Activated naive CD4-positive, alpha-beta T cell (primary cell): ENCODE measurements at places on chromosomes 5 and 9.

DNA sequence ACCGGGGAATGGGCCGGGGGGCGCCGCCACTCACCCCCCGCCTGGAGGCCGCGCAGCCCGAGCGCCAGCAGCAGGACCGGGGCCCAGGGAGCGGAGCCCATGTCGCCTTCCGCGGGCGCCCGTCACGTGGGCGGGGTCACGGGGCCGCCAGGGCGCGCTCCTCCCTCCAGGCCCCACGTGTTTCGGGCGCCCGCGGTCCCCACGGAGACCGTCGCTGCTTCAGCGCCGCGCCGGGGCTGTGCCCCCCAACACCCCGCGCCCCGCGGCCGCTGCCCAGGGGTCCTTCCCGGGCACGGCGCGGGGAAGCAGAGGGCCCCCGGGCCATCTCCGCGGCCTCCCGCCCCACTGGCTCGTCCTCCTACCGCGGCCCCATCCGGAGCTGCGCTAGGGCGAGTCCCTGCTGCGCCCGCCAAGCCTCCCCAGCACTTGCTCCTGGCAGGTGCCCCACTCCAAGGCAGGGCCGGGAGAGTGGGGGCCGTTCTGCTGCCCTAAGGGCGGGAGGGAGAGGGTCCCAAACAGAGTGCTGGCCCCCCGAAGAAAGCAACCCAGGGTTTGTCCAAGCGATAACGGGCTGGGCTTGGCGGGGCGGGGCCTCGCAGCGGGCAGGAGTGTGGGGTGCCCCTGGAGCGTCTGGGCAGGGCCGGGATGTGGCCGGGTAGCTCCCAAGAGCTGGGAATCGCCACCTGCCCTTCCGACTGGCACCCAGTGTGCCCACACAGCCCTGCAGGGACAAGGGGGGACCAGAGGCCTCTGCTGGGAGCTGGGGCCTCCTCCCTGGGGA, at the start of gene DPP7:
Gene DPP7 (minus strand): TSS at position 121 of the 781 bp plus-strand sequence. CDS start 20 bp downstream, at position 101.
- DNase-seq: peak; percentile 60

DNA sequence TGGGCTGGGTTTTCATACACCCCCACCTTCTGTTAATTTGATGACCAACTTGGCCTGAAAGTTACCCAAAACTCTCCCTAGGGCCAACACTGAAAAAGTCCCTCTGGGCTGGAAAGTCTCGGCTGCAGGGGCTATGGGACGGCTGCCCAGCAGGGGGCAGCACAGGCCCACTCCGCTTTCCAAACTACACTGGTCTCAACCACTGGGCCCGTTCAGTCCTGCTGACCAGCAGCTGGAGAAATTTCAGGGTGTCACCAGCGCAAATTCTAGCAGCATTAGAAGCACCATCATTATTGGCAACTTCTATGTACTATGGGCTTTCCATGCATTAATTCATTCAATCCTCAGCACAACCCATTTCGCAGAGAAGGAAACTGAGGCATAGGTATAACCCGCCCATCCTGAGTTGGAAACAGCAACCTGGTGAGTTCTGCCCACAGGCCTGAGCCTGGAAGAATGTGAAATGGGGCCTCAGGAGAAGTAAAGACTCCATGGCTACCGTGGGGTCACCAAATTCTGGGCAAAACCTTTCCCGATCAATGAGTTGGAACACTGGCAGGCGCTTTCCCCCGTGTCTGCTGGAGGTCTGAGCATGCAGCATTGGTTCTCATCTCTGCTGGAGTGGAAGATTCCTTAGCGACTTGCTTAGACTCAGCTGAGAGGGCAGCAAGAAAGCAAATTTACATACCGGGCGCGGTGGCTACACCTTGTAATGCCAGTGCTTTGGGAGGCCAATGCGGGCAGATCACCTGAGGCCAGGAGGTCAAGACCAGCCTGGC, 9.7 kb downstream of the ORM2 start:
- DNase-seq: peak; percentile 19

GRCh38 chr5:109743770-109744212, 54.1 kb downstream of the MAN2A1 start:
- DNase-seq: no peak

DNA sequence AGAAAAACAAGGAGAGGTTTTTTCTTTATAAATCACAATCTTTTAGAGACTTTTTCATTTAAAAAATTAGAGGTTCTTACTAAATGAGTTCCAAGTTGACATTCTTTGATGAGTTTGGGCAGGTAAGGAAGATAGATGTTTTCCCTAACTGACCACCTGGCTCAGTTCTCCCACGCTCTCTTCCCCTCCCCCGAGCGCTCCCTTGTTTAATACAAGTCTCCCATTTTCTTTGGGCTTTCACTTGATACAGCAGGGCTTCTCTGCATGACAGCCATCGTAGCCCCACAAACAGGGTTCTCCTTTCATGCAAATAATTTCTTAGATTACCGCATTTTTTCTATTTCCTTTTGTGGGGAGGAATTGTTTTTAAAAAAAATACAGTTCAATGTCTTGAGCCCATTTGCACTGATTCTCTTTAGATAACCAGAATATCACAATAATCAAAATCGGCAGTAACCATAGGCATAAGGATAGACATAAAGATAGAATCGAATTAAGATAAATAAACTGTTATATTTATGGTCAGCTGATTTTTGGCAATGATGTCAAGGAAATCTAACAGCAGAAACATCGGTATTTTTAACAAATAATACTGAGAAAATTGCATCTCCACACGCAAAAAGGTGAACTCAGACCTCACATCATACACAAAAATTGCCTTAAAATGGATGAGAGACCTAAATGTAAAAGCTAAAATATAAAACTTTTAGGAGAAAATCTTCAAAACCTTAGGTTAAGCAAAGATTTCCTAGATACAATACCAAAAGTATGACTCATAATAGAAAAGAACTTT, 325.4 kb downstream of the PIK3R1 start:
- DNase-seq: no peak

GRCh38 chr5:100901821-100902341, 1.2 kb downstream of the ST8SIA4 start:
- DNase-seq: peak; percentile 25

DNA sequence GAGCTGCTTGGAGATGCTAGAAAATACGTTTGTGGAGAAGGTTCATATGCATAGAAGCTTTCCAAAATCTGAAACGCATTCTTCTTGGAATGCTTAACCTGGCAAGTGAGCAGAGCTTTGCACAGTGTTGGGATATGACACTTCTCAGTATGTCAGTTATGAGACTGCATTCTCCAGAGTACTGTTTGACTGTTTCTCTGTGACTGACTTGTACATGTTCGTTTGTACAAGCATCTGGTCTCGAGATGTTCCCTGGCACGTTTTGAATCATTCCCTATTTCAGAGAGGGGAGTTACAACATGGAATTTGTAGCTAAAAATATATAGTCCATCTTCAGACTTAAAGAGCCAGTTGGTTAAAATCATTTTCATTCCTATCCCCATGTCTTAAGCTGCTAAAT, 272.4 kb downstream of the ARRDC3 start:
- no peak for DNase-seq

- no peak for DNase-seq
These were observed 98.4 kb downstream of the LIX1 start for GRCh38 chr5:97044052-97044451.

GRCh38 chr5:180291234-180291940, 496 bp downstream of the MAPK9 start:
- DNase-seq: no peak

DNA sequence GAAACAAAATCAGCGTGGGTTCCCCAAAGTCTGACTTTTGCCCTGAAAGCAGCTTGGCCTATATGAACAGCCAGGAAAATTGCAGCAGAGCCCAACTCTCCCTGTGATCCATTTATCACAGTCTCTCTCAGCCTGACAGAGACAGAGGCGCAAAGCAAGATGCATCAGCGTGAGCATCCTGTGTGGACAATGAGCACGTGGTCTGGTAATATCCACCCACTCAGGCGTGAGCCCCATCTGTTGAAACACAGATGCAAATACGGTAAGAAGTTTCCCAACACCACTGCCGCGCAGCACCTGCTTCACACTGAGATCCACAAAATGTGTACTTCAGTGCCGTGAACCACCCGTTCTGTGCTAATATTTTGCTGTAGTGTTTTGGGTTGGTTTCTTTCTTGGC, 114.6 kb downstream of the MRPL36 start:
- no peak for DNase-seq

- DNase-seq: no peak
These were observed 55.6 kb downstream of the CAMSAP1 start for GRCh38 chr9:135851748-135852147.

DNA sequence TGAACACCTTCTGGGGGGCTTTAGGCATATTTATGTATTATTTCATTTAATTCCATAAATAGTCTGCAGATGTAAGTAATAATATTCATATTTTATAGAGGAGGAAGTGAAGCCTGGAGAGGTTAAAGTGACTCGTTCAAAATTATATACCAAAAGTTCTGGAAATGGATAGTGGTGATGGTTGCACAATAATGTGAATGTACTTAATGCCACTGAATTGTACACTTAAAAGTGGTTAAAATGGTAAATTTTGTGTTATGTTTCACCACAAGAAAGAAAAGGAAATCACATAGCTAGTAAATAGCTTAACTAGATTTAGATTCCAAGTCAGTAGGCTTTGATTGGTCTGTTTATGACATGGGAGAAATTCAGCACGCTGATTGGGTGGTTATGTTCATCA, 13.0 kb upstream of the TMEFF1 start:
- no peak for DNase-seq

- DNase-seq: no peak
These were observed 193.2 kb downstream of the EFNA5 start for GRCh38 chr5:107477492-107477891.

GRCh38 chr5:124044613-124045012, 532.6 kb downstream of the CSNK1G3 start:
- no peak for DNase-seq

- DNase-seq: no peak
These were observed 107.4 kb downstream of the SCAMP1 start for GRCh38 chr5:78467752-78468357.

DNA sequence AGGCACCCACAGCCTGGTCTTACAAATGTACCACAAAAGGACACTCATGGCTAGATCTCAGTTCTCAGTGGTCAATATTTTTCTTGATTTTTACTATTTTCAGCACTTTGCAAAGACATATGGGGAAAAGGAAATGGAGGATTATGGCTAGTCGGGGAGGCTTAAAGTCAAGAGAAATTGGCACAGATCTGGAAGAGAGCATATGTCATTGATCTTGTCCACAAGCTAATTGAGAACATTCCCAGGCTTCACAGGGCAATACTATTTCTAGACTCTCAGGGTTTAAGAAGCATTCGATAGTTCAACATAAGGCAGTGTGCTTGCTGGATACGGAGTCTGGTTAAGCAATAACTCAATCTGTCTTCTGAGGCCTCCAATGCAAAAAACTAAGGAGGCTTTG, 285.8 kb downstream of the ZNF608 start:
- no peak for DNase-seq

DNA sequence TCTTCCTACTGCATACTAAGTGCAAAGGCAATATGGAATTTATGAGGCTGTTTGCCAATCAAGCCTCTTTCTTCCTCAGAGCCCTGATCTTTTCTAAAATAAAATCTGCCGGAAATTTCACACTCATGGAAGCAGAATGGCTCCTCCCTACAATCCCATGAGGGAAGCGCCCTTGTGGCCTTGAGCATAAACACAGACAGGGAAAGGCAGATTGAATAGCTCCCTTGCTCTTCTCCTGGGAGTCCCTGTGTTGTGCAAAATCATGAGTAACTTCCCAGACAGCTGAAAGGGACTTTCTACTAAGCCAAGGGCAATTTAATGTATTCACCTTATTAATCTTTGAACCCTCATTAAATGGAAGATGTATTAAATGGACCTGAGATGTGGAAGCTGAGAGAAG, 226.1 kb upstream of the PIK3R1 start:
- no peak for DNase-seq
